ENCODE measurements at places on chromosomes 4 and X.

GRCh38 chrX:5708251-5708650, 520.4 kb downstream of the NLGN4X start:
- no peak for ATAC-seq

- ATAC-seq = no peak
These were observed 49.5 kb downstream of the PPP2R2C start for GRCh38 chr4:6422866-6423265.

GRCh38 chrX:110407910-110408545, 49.4 kb downstream of the RTL9 start:
- no peak for ATAC-seq

DNA sequence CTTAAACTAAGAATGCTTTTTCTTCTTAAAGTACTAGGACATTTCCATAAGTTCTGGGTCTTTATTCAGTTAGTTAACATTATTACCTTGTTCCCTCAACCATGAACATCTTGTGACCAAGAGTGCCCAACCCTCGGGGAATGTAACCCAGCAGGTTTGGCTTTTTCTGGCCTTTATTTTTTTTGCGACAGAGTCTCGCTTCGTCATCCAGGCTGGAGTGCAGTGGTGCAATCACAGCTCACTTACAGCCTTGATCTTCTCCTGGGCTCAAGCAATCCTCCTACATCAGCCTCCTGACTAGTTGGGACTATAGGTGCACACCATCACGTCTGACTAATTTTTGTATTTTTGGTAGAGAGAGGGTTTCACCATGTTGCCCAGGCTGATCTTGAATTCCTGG, 65.1 kb downstream of the USP11 start:
- no peak for ATAC-seq

DNA sequence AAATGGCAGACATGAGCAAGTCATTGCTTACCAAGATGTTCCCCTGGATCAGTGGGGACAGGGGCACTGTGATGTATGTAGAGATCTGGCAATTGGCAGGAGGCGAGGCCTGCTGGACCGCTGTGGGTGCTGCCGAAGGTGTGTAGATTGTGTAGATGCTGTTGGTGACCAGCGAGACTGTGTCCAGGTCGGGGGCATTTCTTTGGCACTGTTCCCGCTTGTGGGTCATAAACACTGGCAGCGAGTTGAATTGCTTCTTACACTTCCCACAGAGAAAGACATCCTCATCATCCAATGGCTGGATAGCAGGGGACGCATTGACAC, 52.7 kb downstream of the CFAP299 start:
- ATAC-seq = no peak

GRCh38 chr4:101191302-101192098, 155.8 kb downstream of the PPP3CA start:
- ATAC-seq = no peak
